ENCODE measurements at places on chromosomes 1 and 21.

GRCh38 chr1:183653876-183654451, 848 bp upstream of the APOBEC4 start:
- no peak for DNase-seq

GRCh38 chr1:198030682-198031081, 113.5 kb downstream of the LHX9 start:
- peak; percentile 21 for DNase-seq

GRCh38 chr1:36843906-36844610, 190.3 kb downstream of the GRIK3 start:
- DNase-seq, result no peak

- no peak for DNase-seq
These were observed 117.4 kb upstream of the RAB3GAP2 start for GRCh38 chr1:220389634-220390033.

DNA sequence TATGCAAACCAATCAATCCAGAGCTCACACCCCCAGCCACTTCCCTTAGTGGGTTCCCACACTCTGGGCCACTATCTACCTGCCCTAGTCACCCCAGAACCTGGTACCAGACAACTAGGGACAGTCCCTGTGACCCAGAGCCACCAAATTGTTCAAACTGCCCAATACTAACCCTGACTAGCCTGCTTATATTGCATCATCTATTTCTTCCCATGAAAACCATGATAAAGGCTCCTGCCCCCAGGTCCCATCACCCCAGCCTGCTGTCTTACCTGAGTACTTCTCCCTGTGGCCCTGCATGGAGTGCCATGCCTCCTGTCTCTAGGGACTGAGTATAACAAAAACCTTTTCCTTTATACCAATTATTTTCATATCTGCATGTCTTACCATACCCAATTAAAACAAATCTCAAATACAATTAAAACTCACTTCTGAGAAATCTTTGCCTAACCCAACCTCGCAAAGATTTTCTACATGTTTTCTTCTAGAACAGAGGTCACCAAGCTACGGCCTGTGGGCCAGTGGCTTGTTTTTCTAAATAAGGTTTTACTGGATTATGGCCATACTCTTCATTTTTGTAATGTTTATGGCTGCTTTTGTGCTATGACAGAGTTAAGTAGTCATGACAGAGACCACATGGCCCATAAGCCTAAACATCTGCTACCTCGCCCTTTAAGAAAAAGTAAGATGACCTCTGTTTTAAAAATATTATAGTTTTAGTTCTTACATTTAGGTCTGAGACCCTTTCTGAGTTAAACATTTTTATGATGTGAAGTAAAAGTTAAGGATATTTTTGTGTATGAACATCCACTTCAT, 31.0 kb upstream of the NID1 start:
- no peak for DNase-seq

DNA sequence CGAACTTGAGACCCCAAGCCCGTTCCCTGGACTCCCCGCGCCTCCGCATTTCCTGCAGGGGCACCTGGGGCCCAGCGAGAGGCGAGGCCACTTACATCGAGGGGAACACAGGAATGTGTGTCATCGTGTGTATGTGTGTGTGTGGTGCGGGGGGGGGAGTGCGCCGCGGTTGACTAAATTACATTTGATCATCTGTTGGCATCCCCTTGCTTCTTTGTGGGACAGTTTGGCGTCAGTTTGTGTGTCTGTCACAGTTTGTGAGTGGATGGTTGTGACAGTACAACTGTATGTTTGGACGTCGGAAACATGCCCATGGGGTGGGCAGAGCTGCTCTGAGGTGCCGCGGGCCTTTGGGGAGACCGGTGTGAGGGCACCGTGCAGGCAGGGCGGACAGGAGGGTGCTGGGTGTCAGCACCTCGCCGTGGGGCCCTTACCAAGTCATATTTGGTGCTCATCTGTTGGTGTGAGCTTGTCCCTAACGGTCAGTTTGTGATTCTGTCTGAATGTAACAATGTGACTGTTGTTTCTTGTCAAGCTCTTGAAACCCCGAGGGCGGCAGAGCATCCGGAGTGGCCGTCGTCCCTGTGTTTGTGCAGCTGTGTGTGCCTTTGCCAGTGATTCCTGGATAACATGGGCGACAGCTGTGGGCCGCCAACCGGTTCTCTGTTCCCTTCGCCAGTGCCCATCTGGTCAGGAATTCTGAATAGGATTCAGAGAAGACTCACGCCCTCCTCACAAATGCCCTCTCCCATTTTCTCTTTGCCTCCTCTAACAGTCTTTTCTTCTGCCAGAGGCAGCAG, 899 bp downstream of the OPRD1 start:
- no peak for DNase-seq

DNA sequence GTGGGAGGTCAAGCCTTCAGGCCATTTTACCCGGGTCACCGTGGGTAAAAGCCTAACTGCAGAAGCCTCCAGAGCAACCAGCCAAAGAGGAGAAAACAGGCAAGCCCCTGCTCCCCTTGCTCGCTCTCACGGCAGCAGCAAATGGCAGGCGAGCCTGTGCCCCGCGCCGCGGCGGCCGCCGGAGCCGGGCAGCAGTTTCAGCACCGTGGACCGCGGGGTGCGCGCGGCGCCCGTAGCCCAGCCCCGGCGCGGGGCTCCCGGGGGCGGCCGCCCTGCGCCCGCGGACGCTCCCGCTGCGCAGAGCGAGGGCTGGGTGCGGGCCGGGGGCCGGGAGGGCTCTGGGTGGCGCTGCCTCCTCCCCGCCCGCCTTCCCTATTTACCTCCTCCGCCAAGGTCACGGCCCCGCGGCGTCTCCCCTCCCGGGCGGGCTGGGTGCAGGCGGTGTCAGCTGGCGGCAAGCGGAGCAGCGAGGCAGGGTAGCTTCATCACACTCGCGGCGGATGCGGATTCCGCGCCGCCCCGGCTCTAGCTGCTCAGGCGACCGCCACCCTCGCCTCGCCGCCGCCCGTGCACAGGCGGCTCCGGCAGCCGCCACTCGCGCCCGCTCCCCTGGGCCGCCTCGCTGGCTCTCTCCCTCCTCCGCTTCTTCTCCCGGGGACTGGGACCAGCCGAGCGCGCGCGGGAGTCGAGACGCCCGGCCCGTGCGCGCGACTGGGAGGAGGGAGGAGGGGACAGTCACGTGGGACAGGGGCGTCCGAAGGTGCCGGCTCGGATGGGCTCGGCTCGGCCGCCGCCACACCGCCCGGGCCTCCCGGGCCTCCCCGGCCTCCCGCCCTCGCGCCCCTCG, at the start of gene RGS7:
RGS7 (minus strand) TSS at position 687 of the 847 bp plus-strand sequence.
- DNase-seq, result peak; percentile 75

DNA sequence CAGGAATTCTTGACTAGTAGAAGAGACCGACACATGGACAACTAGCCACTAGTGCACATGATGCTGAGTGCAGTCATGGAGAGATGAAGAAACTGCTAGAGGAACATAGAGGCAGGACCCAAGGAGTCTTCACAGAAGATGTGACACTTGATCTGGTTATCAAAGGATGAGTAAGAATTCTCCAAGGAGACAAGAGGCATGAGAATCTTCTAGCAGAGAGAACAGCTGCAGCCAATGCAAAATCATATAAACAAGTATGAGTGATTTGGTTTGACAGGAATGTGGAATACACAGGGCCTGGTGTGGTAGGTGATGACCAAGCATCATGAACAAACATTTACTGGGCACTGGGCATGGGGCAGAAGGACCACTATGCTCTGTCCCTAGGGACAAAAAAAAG, 140.9 kb upstream of the CTTNBP2NL start:
- no peak for DNase-seq

DNA sequence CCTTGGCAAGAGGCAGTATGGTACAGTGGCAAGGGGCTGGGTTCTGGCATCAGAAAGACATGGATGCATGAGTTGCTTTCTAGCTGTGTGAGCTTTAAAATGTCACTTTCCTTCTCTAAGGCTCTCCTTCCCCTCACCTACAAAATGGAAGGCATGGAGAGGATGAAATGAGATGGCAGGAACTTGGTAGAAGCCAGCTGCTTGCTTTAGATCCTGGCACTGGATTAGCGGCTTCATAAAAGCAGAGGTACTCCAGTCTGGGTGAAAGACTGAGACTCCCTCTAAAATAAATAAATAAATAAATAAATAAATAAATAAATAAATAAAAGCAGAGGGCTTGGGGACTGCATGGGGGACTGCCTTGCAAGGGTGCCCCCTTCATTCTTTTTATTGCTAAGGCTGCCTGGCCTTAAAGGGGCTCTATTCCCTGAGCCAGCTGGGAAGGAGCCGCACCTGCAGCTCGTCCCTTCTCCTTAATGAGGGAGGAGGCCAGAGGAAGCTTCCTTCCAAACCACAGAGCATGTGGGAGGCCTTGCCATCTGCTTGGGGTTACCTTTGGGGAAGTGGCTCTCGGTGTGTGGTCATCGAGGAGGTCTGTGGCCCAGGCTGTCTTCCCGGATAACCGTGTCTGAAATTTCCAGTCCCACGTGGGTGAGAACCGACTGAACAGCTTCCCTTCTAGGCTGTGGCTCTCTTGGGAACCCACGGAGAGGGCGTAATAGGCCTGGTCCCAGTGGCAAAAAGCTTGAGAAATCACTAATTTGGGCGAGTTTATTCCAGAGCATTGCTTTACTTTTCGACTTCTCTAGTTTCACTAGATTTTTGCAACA, 2.0 kb upstream of the ATP13A2 start:
- no peak for DNase-seq

DNA sequence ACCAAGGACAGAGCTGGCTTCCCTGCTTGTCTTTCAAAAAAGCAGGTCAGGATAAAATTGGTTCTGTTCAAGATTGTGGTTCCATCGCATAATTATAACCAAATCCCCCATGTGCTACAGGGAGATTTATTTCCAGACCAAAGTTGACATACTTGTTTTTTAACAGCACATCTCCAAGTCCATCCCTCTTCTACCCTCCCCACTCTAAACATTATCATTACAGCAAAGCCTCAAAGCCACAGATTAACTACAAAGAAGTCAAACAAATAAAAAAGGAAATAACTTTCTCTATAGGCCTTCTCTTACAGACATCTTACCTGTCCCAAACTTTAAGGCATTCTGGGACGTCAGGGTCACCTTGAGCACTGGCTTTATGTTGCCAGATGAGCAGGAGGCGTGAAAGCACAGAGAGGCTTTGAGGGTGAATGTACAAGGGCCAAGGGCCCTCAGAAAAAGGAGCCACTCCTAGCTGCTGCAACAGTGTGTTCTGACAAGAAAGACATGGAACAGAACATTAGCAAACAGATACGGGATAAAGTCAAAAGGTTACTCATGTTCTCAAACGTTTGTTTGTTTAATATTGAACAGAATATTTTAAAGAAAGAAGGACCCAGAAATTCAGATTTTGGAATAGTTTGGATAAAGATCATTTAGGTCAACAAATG, 31.2 kb downstream of the UBR4 start:
- DNase-seq, result no peak

GRCh38 chr1:157113631-157114030, 14.0 kb upstream of the ETV3L start:
- no peak for DNase-seq
